ENCODE measurements at places on chromosomes 1 and 21.

- DNase-seq, result no peak
These were observed 18.1 kb upstream of the KCNAB2 start for GRCh38 chr1:6027591-6027990.

DNA sequence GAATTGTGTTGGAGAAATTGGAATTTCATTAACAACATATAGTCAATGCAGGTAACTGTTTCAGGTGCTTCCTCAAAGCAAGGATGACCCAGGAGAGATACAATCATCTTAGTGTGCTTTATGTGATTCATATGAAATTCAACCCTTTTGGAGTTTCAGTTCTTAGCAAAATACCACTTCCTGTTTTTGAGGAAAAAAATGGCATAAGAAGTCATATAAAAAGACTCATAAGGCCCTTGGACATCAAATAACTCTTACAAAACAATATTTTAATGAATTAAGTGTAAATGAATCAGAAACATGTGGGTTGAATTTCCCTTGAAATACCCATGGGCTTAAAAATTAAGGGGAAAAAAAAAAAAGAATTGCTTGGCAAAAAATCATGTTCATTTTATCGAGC is 926.6 kb downstream of the LTN1 start:
- no peak for DNase-seq

- no peak for DNase-seq
These were observed 192.0 kb upstream of the JUN start for GRCh38 chr1:58975888-58976287.

GRCh38 chr1:24963943-24964693 is 34.0 kb upstream of the RUNX3 start:
- DNase-seq, result no peak

GRCh38 chr1:47417170-47418044 is 1.3 kb downstream of the FOXE3 start:
- no peak for DNase-seq

DNA sequence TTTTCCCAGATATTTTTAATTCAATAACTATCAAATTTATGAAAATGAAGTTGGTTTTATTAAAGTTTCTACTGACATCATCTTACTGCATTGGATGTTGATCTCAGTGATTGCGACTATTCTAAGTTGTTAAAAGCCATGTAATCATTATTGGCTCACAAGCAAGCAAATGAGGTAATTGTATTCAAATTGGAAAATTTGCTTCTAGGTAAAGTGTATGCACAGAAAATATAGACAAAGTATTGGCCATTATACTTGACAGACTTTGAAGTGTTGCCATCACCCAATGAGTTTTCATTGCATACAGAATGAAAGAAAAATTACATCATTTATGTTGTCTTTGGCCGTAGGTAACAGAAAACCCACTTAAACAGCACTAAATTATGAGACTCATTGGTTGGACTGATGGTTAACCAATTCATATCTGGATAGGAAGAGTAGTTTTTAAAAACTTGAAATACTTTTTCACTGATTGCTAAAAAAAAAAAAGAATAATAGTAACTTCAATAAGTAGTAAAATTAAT is 299.2 kb downstream of the USP25 start:
- DNase-seq, result no peak

DNA sequence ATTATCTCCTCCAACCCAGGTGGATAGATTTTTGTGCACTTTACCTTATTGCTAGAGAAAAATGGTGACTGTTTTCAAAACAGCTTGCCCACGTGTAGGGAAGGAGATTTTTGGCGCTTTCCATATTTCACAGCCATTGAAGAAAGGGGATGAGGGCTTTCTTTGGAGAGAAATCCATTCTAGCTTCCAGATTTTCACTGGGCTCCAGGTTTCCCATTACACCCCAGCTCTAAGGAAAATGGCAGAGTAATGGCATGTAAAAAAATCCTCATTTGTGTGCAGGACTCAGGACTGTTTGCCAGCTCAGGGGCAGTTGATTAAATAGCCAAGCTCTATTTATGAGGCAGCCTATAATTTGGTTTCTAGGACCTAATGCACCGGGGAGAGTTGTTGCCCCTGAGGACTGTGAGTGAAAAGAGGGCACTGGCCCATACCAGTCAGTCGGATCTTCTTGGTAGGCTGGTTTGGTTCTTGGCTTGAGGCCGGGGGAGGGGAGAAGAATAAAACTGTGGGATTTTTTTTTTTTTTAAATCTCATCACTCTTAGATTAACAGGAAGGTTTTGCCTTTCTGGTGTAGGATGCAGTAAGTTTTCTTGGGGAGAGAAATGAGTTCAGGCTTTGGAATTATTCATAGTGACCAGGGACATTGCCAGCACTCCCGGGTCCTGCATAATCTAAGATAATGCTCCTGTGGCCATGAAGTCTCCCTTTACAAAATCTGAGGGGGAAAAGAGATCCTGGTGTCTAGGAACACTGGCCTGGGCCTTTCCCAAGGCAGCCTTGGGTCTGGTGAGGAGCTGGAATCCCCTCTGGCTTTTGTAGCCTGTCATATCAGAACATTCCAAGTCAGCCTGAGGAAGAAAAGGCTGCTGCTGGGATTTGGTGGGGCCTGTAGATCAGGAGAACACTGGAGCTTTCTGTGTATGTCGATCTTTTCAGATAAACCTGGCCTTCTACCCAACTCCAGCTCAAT is 1.9 kb upstream of the ARID1A start:
- no peak for DNase-seq

GRCh38 chr1:246572785-246573184 is 6.5 kb downstream of the CNST start:
- DNase-seq, result no peak

DNA sequence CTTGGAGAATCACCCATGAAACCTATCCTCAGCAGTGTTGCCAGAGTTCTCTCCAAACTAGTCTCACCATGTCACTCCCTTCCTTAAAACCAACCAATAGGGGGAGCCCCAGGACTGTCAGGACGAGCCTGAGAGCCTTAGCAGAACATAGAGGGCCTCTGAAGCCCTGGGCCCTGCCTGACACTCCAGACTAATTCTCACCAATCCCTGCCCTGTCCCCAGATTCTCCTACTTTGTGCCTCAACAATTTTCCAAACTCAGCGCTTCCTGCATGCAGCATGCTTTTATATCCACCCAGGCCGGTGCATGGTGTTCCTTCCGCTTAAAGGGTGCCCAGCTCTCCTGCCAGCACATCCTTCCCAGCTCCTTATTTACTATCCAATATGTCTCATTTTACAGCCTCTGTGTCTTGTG is 42.7 kb downstream of the HSD3B1 start:
- DNase-seq, result no peak

DNA sequence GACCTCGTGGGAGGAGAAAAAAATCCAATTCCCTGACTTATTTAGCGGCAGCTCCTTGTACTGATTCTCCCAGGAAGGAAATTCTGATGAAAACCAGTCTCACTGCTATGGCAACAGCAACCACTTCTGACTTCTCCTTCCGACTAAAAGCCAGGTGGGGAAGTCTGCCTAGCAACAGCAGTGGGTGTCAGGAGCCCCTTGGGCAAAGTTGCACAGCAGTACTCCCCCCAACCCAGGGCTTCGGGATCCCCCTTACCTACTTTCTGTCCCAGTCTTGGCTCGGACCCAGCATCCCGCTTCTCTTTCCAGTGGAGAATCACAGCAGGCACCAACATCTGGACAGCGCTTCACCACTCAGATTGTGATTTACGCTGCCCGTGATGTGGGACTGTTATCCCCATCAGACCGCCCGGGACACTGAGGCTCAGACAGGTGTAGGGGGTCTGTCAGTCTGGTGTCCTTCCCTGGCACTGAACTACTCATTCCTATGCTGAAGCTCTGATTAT is 24.6 kb downstream of the NKAIN1 start:
- no peak for DNase-seq

GRCh38 chr1:55045430-55045829 is 6.1 kb downstream of the PCSK9 start:
- DNase-seq, result no peak

DNA sequence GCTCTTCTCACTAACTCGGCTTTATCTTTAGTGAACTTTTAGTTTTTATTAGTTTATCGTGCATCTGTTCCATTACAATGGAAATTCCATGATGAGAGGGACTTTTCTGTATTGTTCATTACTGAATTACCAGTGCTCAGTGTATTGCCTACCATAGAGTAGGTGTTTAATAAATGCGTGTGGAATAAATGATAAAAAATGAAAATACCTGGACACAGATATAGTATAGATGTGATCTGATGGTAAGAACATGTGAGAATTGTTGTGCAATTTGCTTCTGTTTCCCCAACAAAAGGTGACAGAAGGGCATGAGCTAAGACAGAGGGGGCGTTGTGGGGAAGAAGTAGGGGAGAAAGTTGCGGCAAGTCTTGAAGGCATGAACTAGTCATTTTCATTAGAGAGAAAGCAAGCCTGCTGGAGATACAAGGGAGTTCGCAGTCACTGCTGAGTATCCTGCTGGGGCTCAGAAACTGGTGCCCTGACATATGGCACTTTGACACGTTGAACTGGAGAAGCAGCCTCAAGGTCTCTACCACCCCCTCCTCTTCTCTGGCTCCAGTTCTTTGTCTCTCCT is 5.6 kb upstream of the COG2 start:
- DNase-seq, result no peak

- no peak for DNase-seq
These were observed 324.8 kb downstream of the SMYD3 start for GRCh38 chr1:246182149-246182851.

DNA sequence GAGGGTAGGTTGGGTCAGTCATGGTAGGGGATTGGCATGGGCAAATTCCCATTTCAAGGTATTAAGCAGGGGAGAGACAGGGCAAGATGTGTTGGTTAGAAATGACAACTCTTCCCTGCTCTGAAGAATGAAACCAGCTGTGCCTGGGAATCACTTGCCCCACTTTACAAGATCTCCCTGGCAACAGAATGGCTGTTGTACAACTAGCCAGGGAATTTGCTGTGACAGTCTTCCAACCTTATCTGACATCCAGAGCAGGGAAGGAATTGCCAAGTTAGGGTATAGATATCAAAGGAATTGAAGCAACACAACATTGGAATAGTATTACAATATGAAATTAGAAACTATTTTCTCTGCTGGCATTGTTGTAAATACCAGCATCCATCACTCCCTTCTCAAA is 154.7 kb downstream of the CACNA1E start:
- DNase-seq, result no peak

- no peak for DNase-seq
These were observed 23.5 kb upstream of the LRRC47 start for GRCh38 chr1:3819771-3820200.

GRCh38 chr1:156282479-156283222 is at the start of gene SMG5:
Gene SMG5 (minus strand): TSS chr1:156282825. CDS start chr1:156282680, 145 bp downstream.
- DNase-seq, result peak; percentile 93

GRCh38 chr1:84303314-84303830 is 1.9 kb downstream of the SAMD13 start:
- no peak for DNase-seq

DNA sequence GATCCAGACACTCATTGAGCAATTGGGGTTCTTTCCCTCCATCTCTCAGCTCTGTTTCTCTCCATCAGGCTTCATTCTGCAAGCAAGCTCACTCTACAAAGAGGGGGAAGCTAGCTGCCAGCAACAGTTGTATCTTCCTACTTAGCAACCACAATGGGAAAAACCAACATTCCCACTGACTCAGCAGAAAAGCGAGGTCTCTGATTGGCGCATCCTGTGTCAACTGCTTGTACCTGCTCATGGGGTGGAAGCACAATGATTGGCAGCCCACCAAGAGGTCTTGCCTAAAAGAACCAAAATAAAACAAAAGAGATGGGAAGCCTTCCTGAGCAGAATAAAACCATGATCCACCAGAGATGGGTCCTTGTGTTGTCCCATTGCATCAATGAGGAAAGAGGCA is 4.0 kb upstream of the CDA start:
- DNase-seq, result no peak

DNA sequence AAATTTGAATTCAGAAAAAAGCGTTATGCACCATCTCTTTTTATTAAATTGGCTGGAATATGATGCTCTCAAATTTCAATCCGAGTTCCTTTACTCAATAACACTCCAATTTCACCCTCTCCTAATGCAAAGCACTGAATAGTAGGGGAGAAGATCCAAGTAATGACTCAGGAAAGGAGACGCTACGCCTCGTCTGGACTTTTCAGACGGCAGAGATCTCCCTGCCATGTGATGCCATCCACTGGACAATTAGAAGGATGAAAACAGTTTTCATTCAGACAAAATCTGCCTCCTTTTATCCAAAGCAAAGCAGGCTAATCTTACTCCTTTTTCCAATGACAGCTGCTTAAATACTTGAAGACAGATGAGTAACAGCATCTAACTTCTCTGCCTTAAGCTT is 242.4 kb upstream of the GREM2 start:
- DNase-seq, result no peak

DNA sequence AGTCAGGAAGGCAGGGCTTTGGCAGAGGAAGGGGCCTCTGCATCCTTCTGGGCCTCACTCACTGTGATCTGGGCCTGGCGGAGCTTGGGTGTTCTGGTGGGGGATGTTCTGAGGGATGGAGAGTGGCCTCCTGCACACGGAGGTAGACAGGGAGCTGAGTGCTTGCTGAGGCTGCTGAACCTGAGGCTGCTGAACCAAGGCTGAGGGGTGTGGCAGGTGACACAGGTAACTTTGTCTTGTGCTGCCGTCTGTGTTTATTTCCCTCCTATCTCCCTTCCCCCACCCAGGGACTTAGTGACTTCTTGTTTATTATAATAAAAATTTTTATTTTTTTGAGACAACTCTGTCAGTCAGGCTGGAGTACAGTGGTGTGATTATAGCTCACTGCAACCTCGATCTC is 37.7 kb upstream of the IFNLR1 start:
- DNase-seq, result no peak

- no peak for DNase-seq
These were observed 1.2 kb downstream of the UBR4 start for GRCh38 chr1:19208710-19209438.

DNA sequence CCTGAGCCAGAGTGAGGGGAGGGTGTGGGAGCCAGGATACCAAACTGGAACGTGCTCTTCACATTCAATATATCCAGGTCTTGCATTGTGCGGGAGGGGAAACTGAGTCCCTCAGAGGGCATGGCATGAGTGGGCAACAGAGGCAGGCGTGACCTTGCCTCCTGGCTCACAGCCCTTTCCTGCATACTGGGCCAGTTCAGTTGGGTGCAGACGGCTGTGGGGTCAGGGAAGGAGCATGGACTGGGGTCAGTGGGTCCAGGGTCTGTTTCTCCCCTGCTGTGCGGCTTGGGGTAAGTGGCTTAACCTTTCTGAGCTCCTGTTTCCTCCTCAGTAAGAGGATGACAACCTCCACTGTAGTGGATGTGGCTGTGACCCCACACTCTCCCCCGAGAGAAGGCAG is 16.6 kb downstream of the SERINC2 start:
- no peak for DNase-seq

DNA sequence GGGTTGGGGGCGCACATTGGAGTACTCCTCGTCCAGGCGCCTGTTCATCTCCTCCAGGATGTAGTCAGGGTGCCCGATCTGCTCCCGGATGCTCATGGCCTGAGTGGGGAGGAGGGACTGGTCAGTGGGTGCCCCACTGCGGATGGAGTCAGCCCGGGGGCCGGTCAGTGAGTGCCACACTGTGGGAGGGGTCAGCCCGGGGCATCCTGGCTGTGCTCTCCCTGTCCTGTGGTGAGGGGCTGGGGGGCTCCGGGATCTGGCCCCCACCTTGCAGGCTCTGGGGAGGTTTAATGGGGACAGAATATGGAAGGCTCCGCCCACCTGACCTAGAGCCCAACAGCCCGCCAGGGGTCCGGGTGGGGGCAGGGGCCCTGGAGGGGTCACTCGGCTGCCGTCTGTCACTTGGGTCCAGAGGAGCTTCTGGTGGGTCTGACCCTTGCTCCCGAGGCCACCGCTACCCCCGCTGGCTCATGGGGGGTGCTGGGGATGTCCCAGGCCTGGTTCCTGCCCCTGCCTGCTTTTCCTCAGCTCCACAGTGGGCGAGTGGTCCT is 8.8 kb downstream of the PRXL2B start:
- no peak for DNase-seq
